ENCODE measurements at places on chromosomes 6 and 20. TPM values are rescaled to one million over a fixed set of nuclear protein-coding genes. Genes with fewer than 3 reads are reported as not detected.

The TSPYL4 gene
- total RNA-seq = 28.5 TPM

The MROH8 gene
- total RNA-seq = 2.2 TPM

The SOX18 gene
- total RNA-seq = 0.54 TPM

The GRIK2 gene
- total RNA-seq = under 0.01 TPM

The PSORS1C2 gene
- total RNA-seq = not detected

The RFX6 gene
- not detected for total RNA-seq

The HIVEP2 gene
- total RNA-seq = 12.4 TPM

The MLN gene
- total RNA-seq = not detected

The TUBB1 gene
- total RNA-seq = 4.0 TPM

The CD40 gene
- total RNA-seq = 4.6 TPM

The COX4I2 gene
- total RNA-seq = not detected

The ADTRP gene
- total RNA-seq = not detected

The SPDEF gene
- total RNA-seq = under 0.01 TPM

The FNDC11 gene
- total RNA-seq = 1.3 TPM

All from hematopoietic multipotent progenitor cell (in vitro differentiated cells).